DMS79 treated with DMSO at 0.1 percent for 48 hours (cell line): ENCODE measurements at places on chromosomes 3 and 15.

- DNase-seq, result no peak
Observed at GRCh38 chr3:196889844-196890708, 22.4 kb downstream of the SENP5 start.

DNA sequence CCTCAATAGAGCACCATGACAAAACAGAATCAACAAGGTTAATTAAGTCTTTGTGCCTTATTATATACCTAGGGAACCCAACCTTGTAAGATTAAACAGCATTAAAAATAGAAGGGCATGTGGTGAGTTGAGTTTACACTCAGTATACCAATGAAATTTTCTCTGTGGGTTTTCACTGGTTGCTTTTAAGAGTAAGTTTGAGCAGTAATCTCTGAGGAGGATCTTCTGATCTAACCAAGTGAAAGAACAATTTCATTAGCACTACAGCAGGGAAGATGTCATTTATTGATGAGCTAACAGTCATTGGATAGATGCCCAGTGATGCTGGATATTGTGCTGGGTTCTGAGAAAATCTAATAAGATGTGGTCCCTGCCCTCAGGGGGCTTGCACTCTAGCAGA, 26.9 kb upstream of the AKAP13 start:
- DNase-seq, result no peak

- no peak for DNase-seq
Observed at GRCh38 chr3:170772175-170772574, 97.8 kb downstream of the RPL22L1 start.

DNA sequence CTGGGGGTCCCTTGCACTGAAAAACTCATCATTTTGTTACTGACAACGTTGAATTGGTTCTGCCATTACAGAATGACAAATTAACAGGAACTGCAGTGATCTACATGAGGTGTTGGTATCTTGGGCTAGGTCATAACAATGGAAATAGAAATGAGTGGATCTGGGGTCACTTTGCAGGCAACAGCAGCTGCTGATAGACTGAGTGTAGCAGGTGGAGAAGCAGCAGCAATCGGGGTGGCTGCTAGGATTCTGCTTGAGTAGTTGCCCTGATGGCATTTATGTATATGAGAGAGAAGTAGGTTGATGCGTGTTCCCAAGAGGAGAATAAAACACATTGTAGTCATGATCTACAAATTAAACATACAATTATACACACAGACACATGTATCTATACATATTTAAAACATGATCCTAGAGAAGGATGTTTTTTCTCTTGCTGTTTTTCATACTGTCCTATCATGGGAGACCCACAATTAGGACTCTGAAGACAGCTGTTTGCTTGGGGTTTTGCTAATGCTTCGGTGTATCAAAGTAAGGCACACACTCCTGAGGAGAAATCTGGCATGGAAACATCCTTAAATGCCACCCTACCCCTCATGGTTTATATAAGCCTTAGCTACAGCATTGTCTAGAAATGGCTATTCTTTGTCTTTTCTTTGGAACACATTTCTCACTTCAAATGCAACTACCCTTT, 15.8 kb upstream of the THBS1 start:
- no peak for DNase-seq

DNA sequence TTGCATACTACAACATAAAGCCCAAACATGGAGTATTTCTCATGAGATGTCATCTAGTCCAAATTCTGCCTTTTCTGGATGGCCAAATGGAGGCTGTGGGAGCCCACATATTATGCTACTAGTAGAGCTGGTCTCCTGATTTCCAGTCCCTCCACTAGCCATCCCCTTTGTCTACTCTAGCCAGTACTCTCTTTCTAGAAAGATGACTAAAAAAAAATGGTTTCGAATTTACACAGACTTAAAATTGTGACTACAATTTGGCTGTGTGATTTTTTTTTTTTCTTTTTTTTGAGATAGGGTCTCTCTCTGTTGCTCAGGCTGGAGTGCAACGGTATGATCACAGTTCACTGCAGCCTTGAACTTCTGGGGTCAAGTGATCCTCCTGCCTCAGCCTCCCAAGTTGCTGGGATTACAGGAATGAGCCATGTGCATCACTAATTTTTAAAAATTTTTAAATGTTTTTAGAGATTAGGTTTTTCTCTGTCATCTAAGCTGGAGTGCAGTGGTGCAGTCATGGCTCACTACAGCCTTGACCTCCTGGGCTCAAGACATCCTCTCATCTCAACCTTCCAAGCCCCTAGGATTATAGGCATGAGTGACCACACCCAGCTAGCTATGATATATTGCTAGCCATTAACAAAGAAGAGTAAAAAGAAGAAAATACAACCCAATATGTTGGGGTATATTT, 273.9 kb downstream of the ADAMTSL3 start:
- no peak for DNase-seq

- no peak for DNase-seq
Observed at GRCh38 chr3:140053794-140054193, 118.8 kb downstream of the CLSTN2 start.

DNA sequence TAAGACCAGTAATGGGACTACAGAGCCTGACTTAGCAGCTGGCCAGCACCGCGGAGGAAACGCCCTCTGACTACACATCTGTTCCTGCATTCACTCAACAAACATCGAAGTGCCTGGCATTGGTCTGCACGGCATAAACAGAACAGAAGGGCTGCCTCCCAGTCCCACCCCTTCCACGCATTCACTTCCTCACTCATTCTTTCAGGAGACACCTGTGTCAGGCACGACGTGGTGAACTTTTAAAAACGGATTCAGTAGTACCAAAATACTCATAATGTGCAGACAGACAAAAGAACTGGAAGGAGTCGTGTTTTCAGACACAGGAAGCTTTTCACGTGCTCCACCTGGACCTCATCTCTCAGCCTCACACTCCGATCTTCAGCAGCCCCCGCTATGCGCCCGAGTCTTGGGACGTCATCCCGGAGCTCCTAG, 123.3 kb downstream of the XXYLT1 start:
- DNase-seq, result no peak

- DNase-seq, result no peak
Observed at GRCh38 chr15:69538379-69538778, 85.8 kb downstream of the RPLP1 start.

- no peak for DNase-seq
Observed at GRCh38 chr3:56780936-56781335, 20.8 kb downstream of the ARHGEF3 start.

DNA sequence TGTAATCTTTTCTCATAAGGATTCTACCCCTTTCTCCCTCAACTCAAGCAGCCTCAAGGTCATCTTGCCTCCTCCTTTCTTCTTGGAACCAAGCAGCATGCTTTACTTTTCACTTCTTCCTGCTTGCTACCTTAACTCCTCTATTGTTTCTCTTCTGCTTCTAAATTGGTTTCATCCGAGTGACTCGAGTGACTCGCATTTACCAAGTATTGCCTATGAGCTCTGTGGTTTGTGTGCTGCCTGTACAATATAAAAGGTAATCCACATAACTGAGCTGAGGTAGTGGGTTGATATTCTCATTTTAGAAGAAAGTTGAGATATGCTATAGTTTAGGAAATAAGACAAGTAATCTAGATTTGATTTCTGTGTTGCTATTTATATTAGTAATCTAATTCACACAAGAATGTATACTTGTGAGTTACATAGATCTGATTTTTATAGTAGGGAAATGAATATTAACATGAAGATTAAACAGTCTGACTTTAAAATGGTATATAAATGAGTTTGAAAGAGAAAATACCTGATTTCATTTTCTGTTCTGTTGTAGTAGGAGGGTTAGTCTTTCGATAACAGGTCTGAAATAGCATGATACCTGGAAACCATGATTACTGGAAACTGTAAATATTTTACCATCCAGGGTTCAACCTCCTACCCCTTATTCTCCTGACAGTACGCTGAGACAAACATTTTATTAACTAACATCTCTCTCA, 5.5 kb downstream of the HHLA2 start:
- no peak for DNase-seq

GRCh38 chr15:76986743-76987142, 8.2 kb upstream of the PSTPIP1 start:
- no peak for DNase-seq

- DNase-seq, result no peak
Observed at GRCh38 chr3:22704571-22705354, 498.4 kb upstream of the UBE2E2 start.

GRCh38 chr3:75110741-75111140, 496.3 kb upstream of the CNTN3 start:
- DNase-seq, result no peak

DNA sequence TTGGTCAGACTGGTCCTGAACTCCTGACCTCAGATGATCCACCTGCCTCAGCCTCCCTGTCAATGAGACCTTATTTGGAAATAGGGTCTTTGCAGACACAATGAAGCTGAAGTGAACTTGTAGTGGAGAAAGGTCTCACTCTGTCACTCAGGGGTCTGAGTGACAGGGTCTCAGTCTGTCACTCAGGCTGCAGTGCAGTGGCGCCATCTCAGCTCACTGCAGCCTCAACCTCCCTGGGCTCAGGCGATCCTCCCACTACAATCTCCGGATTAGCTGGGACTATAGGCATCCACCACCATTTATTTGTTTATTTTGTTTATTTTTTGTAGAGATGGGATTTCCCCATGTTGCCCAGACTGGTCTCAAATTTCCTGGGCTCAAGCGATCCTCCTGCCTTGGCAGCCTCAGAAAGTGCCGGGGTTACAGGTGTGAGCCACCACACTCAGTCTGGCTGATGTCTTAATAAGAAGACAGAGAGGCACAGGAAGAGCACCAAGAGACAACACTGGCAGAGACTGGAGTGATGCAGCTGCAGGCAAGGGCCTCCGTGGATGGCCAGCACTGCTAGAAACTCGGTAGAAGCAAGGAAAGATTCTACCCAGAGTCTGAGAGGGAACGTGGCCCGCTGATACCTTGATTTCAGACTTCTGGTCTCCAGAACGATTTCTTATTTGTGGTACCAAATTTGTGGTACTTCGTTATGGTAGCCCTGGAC, 26.2 kb upstream of the RAF1 start:
- no peak for DNase-seq

DNA sequence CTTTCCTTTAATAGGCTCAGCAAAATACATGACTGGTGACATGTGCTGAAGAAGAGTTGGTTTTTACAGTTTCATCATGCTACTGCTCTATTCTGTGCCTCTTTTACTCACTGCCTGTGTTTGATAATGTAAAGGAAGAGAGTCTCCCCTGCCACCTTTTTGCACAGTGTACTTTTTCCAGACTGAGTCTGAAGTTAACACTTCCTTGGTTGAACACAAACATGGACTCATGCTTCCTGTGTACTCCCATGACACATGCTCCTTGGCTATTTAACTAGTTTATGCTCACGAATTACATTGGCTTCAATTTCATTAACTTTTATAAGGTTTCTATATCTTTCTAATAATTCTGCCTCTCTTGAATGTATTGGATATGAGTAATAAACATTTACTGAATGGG, 396.1 kb downstream of the VGLL3 start:
- no peak for DNase-seq

- no peak for DNase-seq
Observed at GRCh38 chr3:125440559-125440955, 65.4 kb upstream of the ZNF148 start.

DNA sequence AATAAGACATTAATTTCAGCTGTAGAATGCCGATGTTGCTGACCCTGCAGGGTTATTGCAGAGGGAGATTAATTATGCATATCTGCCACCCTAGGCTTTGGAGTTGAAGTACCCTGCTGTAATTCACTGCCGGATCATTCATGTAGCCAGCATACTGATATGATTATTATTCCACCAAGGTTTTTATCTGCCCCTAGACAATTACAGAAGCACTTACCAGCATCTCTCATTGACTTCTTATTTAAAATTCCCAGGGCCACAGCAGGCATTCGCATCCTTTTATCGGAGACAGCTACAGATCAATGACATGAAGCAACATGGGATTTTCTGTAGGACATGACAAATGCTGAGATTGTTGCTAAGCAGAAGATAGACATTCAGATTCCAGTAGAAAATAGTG, 31.3 kb downstream of the IL1RAP start:
- DNase-seq, result no peak

GRCh38 chr3:155861476-155862183, 7.4 kb upstream of the SLC33A1 start:
- no peak for DNase-seq

DNA sequence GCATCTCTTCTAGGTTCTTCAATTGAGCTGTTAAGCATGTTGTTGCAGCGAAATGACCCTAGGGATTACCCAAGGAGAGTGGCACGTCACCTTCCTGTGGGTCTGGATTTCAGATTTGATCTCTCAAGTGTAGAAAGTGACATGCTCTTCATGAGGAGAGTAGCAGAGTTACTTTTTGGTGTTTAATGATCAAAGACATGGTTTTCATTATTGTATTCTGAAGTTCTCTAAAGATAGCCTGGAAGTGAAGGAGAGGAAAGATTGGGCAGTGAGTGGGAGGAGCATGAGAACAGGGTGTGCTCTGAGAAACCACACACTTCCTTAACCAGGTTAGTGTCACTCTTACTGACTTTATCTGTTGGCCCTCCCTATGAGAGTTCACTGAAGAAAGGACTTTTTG, 153.6 kb downstream of the AKAP13 start:
- no peak for DNase-seq

DNA sequence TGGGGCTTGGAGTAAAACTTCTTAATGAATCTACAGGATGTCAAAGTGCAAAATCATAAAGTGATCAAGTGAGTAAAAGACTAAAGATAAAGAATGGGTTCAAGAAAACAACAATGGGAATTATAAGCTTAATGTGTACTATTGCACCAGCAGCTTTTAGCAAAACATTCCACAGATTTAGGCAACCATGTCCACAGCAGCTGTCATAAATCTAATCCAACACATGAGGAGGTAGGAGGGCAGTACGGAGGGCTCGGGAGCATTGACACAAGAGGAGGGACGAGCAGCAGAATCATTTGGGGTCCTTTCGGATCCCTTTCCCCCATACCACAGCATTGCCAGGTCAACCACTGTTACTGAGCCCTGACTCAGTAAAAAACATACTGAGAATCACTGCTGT, 464.3 kb upstream of the WNT5A start:
- no peak for DNase-seq

GRCh38 chr3:11807686-11808085, 39.0 kb downstream of the TAMM41 start:
- no peak for DNase-seq

- DNase-seq, result no peak
Observed at GRCh38 chr3:169071003-169071402, 592.5 kb downstream of the MECOM start.

GRCh38 chr3:9467451-9467850, 70.0 kb downstream of the SETD5 start:
- no peak for DNase-seq

GRCh38 chr3:129603561-129603942, 2.9 kb downstream of the PLXND1 start:
- DNase-seq, result no peak

GRCh38 chr15:79071901-79072300, 18.7 kb downstream of the RASGRF1 start:
- DNase-seq, result no peak
